Hippocampal formation (tissue), 2 donors: ENCODE measurements at places on chromosomes 6 and 20.

GRCh38 chr6:5892669-5893068 lies 114.1 kb downstream of the NRN1 start:
- DNase-seq, result no peak

GRCh38 chr6:53647462-53648094 lies 18.0 kb downstream of the KLHL31 start:
- DNase-seq, result no peak

- no peak for DNase-seq
Observed at GRCh38 chr6:116205281-116205680, 48.6 kb downstream of the TSPYL4 start.

DNA sequence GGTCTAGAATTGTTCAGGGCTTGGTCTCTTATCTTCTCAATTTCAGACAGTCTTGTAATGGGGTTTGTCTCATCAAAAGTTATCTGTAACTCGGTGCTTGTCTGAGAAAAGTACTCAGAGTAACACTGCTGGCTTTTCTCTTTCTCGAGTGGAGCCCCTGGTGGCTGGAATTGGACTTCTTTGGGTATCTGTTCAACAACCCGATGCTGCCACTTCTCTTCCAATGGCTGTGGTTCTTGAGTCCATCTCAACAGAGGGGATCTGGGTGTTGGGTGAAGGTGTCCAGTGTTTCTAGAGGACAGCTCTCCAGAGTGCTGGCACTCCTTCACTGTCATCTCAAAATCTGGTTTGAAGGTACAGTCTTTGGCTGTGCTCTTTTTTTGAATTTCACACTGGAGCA lies 24.6 kb downstream of the DST start:
- no peak for DNase-seq

- DNase-seq, result peak; percentile 32
Observed at GRCh38 chr20:13788167-13788834, 3.5 kb downstream of the NDUFAF5 start.

DNA sequence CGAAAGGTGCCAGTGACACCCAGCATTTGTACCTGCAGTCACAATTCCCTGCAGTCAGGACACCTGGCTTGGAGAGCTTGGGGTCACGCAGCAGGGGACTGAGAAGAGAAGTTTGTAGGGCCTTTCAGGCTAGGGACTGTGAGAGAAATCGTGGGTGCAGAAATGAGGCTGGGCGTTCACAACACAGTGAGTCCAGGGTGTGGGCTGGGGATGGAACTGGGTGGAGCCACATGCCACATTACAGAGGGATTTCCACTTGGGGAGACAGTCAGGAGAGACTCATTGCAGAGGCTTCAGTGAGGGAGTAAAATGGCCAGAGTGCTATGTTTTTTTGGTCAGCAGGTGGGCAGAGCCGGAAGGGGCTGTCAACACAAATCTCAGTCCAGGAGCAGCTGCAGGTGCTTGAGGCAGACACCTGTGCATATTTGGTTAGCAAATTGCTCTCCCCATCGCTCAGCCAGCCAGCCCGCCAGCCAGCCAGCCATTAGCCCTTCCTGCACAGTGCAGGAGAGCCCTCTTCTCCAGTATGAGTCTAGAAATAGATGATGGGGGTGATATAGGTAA lies 7.4 kb downstream of the ITPR3 start:
- DNase-seq, result no peak

- no peak for DNase-seq
Observed at GRCh38 chr6:28353356-28353755, 3.6 kb downstream of the ZKSCAN3 start.

- DNase-seq, result no peak
Observed at GRCh38 chr6:63759605-63760105, 124.1 kb downstream of the PHF3 start.
